ENCODE measurements at places on chromosomes 3 and 15.

- no peak for DNase-seq
Observed at GRCh38 chr3:197539651-197540051, 16.1 kb downstream of the BDH1 start.

DNA sequence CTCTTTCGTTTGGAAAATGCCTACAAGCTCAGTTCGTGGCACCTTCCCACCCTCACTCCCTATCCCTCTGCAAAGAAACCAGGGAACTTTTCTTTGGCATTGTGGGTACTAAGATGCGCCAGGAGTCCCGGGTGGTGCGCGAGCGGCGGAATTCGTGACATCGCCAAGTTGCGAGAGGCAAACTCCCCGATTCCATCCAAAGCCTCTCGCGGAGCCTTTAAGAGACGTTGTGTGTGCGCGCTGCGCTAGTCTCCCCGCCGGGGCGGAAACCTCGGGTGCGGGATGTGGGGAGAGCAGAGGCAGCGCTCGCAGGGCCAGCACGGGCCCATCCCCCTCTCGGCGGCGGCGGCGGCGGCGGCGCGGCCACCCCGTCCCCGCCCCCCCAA is 443 bp upstream of the NR2F2 start:
- DNase-seq: no peak

DNA sequence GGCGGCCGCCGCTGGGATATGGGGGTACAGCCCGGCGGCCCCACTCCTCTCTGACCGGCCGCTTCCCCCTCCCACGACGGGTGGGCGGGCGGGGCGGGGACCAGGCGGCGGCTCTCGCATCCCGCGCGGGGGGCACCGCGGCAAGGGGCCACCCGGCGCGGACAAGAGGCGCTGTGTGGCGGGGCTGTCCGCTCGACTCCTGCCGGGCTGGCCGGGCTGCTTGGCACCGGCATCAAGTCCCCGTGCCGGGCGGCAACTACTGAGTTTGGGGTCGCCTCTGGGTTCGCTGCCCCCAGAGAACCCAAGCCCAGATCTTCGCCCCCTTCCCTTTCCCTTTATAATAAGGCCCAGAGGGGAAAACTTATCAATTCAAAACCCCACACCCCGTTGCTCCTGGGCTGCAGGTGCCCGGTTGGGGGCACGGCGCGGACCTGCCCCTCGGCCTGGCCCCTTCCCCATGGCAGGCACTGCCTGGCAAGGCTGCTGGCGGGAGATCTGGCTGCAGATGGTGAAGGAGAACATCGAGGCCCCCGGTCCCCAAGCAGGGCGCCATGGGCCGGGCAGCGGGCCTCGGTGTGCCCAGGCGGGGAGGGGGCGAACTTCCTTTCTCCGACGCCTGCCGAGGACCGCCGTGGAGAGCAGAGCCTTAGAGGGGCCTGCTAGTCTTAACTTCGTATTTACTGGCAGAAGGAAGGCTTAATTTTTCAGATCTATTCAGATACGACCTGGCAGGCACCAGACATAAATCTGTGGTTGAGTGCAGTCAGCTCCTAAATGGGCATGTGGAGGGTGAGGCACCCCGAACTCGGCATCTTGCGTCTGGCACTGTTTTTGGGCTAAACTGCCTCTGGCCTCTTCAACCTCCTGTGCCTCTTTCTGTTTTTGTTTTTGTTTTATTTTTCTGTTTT is 911 bp downstream of the APBA2 start:
- DNase-seq: no peak

- DNase-seq: no peak
Observed at GRCh38 chr3:182722907-182723306, 70.4 kb upstream of the ATP11B start.

GRCh38 chr3:42849017-42849416 is 26.7 kb downstream of the CYP8B1 start:
- DNase-seq: no peak

DNA sequence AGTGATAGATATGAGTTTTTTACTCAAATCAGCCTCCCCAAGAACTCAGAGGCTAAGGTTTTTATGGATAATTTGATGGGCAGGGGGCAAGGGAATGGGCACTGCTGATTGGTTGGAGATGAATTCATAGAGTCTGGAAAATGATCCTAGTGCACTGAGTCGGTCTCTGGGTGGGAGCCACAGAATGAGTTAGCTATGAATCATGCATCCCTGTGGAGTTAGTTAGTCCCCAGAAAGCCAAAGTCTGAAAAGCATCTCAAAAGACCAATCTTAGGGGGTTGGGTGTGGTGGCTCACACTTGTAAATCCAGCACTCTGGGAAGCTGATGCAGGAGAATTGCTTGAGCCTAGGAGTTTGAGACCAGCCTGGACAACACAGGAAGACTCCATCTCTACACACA is 516.1 kb downstream of the AGBL1 start:
- DNase-seq: no peak
